ENCODE measurements at places on chromosomes 6 and 20.

DNA sequence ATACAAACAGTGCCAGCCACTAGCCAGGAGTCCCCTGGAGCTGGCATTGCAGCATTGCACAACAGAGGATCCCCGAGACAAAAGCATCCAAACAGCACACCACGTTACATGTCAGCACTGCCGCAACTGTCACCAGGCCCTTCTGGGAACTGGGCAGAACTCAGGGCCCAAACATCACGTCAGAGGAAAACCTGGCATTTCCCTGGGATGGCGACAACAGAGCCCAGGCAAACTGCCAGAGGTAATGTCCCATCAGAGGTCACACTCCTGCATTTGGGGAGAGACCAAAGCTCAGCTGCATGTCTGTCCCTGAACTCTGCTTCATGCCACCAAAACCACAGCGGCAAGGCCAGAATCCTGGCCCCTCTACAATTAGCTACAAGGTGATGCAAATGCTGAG is 36.3 kb downstream of the PPP1R3G start:
- DNase-seq: no peak

DNA sequence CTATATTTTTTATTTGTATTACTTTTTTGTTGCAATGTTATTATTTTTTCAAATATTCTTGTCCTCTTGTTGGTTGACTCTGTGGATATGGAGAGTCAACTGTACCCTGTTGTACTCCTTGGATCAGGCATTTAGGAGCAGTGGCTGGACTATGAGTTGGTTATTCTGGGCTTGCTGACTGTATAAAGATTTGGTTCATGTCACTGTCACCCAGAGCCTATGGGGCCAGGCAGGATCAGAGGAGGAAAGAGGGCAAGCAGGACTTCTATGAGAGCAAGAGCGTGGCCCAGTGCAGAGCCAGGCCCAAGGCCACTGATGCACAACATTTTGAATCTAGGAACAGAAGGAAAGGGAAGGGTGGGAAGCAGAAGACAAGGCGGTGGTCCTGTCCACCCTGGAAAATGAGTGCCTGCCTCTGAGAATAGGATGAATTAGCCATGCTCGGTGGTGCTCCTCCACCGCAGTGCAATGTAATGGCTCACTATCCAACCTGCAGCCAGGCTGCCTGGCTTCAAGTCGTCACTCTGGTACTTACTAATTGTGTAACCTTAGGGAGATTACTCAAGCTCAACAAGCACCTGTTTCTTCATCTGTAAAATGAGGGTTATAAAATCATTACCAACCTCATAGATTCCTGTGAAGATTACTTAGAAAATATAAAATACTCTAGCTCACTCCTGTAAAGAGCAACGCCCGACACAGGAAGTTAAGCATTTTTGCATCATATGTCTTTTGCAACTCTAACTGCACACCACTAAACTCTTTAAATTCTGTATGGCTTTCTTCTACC is 192.1 kb downstream of the KCNQ5 start:
- DNase-seq: no peak

DNA sequence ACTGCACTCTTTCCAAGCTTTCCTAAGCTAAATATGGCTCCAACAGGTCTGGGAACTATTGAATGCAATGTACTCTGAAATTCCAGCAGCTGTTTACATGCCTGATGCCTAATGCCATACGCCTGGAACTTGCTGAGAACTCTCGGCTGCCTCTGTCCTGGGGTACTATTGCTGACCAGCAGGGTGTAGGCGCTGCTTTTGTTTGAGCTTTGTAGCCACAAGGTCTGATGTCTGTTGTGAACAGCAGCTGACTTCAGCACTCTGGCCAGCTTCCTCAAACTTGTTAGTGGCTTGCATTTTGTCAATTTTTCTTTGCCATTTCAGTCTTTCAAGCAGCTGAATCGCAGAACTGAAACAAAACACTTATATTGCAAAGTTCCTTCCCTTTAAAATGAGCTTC is 26.7 kb downstream of the SAYSD1 start:
- DNase-seq: no peak

GRCh38 chr6:170590725-170591124 is 6.3 kb upstream of the PDCD2 start:
- DNase-seq: no peak

DNA sequence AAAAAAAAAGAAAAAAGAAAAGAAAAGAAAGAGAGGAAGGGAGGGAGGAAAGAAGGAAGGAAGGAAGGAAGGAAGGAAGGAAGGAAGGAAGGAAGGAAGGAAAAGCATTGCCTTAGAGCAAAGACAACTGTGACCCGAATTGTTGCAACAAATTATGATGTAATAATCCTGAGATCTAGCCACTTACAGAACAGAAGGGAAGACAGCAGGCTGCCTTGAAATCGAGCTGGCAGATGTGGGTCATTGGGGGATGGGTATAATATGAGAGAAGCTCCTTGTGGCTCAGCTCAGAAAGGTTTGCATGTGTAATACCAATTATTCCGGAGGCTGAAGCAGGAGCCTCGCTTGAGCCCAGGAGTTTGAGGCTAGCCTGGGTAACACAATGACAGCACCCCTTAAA is 208.1 kb upstream of the PROKR2 start:
- no peak for DNase-seq

DNA sequence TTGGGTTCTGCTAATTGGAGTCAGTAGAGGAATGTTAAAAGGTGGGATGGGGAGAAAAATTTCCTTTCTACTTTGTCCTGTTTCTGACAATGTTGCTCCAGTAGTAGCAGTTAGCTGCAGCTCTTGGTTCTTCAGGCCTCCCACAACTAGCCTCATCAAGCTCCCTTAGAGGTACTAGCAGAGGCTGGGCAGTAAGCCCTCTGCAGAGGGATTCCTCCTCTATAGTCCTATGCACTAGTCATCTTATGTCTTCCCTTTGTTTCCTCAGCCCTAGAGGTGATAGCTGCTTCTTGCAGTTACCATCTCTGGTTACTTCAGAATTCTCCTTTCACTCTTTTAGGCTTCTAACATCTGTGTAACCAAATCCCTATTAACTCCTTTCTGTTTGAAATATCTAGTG is 99.8 kb downstream of the FILIP1 start:
- no peak for DNase-seq

- no peak for DNase-seq
Observed at GRCh38 chr6:166308769-166309589, 787 bp upstream of the PRR18 start.

DNA sequence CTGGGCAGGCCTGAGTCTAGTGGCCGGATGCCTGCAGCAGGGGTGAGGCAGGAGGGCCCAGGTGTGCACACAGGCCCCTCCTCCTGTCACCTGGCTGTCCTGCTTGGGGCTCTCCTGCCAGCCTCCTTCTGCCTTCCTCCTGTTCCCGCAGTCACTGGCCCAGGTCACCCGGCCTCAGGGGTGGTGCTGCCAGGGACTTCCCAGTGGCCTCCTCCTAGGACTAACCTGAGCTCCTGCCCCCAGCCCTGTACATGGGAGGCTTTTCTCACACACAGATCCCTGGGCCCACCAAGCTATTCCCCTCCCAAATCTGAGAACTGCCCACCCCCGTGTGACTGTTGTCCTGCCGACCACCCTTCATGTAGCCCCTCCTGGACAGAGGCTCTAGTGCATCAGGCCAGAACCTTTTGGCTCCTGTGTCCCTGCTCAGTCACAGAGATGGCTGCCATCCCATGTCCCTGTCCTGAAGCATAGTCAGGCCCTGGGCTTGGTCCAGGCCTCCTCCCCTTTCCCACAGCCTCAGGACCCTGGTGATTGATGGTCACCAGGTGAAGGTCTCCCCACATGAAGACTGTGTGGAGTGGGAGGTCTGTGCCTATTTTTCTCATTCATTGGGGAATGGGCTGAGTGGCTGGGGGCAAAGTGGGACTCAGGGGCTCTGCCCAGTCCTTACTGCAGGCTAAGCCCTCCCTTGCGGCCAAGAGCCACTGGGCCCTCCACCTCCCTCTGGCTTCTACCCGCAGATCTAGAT is 1.1 kb upstream of the ULBP1 start:
- DNase-seq: no peak
